NCI-H2029 treated with DMSO at 0.1 percent for 48 hours (cell line): ENCODE measurements at places on chromosomes 1 and 21.

DNA sequence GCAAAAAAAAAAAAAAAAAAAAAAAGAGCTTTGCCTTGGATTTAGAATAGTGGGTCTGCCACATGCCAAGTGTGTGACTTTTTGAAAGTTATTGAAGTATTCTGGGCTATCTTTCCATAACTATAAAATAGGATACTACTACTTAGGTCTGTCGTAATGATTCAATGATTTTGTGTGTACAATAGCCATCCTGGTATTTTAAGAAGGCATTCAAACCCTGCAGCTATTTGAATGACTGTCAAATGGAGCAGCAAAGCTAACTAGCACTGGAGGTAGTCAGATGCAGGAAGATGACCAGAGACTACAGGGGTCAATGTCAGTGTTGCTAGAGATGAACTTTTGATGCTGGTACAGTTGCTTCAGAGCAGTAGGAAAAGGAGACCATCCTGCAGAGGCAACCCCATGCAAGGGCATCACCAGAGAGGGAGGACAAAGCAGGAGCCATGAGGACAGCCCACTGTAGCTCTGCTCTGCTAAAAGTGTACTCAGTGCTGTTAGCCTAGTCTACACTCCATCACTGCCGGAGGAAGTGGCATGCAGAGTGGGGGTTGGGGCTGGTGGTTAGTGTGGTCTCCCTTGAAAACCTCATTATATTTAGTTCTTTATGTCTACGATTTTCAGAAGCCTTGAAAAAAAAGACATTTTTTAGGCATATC lies 29.0 kb downstream of the DUSP10 start:
- DNase-seq: no peak

GRCh38 chr21:34531399-34531798 lies 19.4 kb upstream of the KCNE1 start:
- DNase-seq: no peak

DNA sequence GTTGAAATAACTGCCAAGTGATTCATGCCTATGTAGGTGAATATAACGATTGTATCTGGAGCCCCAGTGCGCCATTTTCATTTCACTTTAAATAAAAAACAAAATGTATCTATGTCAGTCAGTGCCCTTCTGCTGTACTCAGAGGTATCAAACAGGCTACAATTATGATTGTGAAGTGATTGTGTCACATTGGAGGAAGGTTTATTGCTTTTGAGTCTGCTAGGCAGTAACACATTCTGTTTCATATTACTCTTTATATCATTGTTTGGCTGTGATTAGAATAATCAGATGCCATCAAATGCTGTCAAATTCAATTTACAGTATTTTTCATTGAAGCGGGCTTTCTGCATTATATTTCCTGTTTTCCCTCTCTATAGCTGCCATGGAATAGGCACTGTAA lies 171.9 kb downstream of the KCTD3 start:
- DNase-seq: no peak

GRCh38 chr1:44598167-44598566 lies 76.1 kb downstream of the TMEM53 start:
- no peak for DNase-seq

DNA sequence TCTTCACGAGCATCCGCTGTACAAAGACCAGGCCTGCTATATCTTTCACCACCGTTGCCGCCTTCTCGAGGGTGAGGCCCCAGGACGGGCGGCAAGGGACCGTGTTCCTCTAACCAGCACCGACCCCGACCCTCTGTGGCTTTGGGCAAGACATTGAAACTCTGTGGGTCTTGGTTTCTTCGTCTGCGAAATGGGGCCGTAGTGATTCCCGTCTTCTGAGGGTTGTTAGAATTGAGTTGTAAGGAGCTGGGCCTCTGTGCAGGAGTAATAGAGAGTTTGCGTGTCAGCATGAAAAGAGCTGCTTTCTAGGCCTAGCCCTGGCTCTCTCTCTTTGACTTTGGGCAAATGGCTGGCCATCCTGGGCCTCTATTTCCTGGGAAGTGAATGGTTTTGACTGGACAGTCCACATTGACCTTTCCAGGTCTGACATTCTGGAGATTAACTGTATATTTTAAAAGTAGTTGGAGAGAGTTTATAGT lies 591 bp downstream of the MRPL37 start:
- DNase-seq: no peak

GRCh38 chr1:226541631-226542622 lies 6.6 kb upstream of the STUM start:
- no peak for DNase-seq

GRCh38 chr1:237858992-237859391 lies 31.7 kb downstream of the ZP4 start:
- no peak for DNase-seq

DNA sequence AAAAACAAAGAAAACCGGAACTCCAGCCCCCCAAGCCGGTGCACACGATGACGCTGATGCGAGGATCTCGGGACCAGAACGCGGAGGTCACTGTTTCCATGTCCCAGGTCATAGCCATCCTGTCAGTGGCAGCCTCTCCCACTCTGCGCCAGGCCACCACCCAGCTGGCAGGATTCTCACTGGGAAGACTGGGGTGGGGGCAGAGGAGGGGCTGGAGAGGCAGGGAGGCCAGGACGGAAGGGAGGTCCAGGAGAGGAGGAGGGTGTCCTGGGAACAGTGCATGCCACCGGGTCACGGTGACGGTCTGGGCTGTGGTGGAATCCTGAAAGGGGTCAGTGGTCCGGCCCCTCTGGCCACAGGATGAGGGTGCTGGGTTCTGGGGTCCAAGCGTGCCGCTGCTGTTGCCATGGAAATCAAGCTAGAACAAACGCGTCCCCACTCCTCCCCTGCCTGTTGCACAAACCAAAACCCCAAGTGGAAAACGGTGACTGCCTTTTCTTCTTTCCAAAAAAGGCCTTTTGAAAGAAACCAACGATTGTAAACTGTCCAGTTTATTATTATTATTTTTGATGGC lies 26.1 kb downstream of the MRPL37 start:
- no peak for DNase-seq

GRCh38 chr1:101105877-101106276 lies 80.3 kb upstream of the DPH5 start:
- no peak for DNase-seq

DNA sequence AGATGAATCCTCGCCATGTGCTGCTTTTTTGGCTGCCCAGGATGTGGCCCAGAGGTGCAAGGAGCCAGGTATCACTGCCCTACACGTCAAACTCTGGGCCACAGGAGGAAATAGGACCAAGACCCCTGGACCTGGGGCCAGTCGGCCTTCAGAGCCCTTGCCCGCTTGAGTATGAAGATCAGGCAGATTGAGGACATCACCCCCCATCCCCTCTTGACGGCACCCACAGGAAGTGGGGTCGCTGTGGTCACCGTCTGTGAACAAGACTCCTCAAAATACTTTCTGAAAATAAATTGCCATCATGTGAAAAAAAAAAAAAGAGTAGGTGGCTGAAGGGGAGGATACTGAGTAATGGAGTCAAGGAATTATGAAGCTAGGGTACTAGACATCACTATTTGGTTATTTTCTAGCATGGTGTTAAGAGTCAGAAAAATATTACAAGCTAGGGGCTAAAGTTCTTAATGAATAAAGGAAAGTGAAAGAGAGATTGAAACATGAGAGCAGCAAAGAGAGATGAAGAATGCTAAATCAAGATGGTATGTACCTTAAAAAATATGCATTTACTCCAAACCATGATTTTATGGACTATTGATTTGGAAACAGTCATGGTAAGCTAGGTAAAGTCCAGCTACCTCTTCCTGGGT lies 84.9 kb downstream of the CLEC20A start:
- DNase-seq: no peak

DNA sequence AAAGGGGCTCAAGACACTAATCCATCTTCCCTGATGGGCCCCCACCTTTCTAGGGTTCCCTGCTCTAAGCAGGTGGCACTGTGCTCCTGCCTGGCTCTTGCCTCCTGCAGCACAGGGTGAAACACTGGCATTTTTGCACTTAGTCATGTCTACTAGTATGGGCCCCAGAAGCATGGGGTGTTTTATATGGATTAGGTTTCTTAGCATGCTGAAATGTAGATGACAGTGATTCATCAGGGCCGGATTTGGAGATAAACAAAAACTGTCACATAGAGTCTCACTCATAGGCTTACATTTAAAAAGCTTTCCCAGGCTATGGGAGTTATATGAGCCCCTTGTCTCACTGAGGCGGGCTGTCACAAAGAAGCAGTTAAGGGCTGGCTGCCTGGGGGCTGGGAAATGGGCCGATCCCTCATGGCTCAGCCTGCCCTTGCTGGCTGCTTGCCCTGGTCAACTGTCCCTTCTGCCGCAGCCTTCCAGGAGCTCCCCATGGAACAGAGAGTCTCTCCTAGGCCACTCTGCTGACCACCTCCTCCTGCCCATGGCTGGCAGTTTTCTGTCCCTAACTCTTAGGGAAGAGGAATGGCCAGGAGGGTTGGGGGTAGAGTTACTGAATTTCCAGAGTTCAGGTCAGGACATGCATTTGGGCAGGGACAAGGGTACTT lies 6.5 kb downstream of the GALNT2 start:
- no peak for DNase-seq

GRCh38 chr1:178946416-178946815 lies 75.5 kb upstream of the ANGPTL1 start:
- DNase-seq: no peak

DNA sequence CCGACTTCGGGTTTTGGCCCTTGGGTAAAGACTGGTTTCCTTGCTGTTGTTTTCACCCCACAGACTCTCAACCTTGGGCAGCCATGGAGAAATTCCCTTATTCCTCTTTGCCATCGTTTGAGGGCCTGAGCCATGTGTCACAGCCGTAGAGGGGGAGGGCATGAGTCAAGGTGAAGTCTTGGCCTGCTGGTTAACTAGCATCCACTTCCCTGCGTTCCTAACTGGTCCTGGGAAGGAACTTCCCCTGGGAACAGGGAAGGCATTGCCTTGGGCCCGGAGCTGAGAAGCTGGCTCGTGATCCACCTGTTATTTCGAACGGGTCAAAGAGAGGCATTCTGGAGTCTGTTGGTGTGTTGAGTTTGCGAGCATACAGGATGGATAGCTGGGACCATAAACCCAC lies 464.9 kb downstream of the CAMTA1 start:
- DNase-seq: no peak

- peak; percentile 79 for DNase-seq
Observed at GRCh38 chr1:147515045-147515869, 26.0 kb upstream of the BCL9 start.

- DNase-seq: no peak
Observed at GRCh38 chr1:178487070-178487615, 9.6 kb downstream of the CLEC20A start.

DNA sequence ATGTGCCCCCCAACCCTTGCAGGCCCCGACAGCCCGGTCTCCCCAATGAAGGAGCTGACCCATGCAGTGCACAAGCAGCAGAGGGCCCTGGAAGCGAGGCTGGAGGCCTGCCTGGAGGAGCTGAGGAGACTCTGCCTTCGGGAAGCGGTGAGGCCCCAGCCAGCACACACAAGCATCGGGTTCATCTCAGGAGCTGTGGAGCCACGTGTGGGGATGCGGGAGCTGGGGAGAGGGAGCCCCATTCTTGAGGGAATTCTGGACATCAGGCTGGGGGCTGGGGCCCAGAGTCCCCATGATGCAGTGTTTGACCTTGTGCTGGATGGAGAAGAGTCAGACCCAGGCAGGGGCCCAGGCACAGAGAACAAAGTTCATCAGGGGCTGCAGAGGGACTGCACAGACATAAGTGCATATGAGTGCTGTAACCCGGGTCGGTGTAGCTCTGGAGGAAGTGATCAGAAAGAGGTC lies 4.8 kb downstream of the INAVA start:
- no peak for DNase-seq

GRCh38 chr1:183435497-183435896 lies 17.3 kb upstream of the NMNAT2 start:
- DNase-seq: no peak

DNA sequence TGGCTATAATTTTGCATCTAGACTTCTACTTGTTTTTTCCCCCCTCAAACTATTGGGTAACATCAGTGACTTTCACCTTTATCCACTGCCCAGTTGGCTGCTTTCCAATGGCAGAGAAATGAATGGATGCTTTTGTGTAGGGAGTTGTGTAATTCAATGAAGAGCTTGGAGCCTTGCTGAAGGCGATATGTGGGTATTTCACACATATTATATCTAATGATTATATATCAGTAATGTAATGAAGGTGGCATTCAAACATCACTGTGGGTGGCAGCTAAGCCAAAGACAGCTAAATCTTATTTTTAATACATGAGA lies 81.2 kb downstream of the TGFB2 start:
- no peak for DNase-seq

DNA sequence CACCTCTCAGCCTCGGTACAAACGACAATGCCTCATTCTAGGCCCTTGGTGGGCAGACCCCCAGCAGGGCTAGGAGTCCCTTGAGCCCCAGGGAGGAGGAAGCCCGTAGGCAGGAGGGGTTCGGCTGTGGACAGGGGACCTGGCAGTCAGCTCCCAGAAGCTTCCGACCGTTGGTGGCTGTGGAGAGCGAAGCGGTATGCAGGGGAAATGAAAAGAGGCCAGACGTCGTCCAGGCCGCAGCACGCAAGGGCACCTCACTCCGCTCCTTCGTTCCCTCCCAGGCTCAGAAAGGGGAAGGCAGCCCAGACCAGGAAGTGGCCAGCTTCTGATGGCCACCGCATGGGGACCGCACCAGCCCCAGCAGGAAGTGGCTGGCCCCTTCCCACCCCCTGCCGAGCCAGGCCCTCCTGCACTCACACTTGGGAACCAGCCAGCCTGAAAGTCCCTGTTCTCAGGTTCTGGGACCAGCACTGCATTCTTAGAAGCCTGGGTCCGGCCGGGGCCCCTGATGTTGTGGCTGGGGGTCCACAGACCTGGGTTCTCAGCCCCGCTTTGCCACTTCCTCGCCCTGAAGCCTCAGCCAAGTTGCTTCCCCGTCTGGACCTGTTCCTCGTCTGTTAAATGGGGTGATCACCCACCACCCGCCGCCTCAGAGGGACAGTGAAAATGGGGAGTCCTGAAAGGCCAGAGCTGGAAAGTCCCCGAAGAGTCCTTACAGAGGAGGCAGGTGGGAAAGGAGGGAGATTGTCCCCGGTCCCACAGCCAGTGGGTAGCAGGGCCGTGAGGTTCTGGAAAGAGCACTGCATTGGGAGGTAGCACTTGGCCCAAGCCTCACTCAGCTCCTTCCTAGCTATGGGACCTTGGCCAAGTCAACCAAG lies 104.0 kb upstream of the RUNX3 start:
- no peak for DNase-seq

- DNase-seq: no peak
Observed at GRCh38 chr1:22296701-22297591, 154.0 kb upstream of the WNT4 start.

DNA sequence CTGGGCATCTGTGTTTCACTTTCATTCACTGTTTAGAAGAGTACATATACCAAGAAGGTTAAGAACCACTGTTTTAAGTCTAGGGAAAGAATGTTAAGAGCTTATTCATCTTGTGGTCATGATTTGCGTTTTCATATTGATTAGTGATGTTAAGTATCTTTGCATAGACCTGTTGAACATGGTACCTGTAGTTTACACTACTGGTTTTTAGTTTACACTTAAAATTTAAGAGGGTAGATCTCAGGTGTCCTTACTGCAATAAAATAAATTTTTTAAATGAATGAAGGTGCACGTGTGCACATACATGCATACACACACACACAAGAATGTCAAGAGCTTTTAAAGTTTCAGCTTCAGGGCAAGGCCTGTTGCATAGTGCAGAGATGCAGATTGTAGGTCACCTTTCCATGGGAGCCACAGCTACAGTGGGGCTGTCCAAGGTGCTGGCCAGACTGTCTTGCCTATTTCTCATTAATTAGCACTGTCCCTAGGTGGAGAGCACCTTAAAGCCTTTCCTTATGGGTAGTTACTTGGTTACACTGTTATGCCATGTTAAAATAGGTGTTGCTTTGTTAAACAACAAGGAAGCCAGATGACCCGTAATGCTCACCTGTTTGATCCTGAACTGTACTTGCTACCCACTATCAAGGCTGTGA lies 543.0 kb upstream of the DAB1 start:
- DNase-seq: no peak
